ENCODE measurements at places on chromosomes 3 and 15. TPM values are rescaled to one million over a fixed set of nuclear protein-coding genes. Genes with fewer than 3 reads are reported as not detected.

DNA sequence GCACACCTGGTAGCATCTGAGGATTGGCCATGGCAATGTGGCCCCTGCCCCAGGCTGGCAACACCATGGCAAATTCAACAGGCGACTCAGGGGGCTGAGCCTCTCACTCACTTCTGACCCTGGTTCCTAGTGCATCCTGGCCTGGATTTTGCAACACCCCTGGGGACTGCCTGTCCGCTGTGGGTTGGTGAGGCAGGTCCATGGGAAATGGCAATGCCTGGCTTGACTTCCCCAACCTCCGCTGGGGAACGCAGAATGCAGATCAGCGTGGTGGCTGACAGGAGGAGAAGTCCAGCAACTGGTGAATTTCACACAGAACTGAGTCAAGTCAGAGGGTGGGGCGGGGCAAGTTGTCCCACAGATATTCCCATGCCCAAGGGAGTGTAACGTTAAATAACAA lies 3.9 kb upstream of the PSTPIP1 start:
- DNase-seq = no peak

DNA sequence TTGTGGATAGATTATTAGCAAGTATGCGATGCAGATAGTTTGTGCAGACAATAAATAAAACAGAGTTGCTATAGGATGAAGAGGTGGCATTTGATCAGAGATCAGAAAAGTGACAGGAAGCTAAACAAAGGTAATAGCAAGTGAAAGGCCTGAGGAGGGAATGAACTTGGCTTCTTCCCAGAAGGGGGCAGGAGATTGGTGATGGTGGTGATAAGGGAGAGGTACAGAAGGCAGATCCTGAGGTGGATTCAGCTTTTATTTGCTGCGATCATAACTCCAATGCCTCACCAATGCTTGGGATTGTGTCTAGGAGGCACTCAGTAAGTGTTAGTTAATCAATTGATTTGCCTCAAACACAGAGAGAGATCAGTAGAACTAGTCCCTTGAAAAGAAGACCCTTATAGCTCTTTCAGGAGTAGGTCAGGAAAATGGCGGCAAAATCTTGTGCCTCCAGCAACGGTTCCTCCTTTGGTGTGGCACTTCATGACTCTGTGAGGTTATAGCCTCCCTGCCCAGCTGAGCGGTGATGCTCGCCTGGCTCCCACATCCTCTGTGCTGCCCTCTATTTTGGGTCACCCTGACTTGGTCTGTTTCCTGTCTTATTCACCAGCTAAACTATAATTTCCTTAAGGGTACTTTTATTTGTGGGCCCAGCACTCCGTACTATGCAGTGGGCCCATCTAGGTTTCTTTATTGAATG lies 37.5 kb downstream of the TGFBR2 start:
- DNase-seq = no peak

GRCh38 chr3:175200391-175201095 lies 341.4 kb downstream of the NAALADL2 start:
- peak; percentile 13 for DNase-seq

USF3 gene
- 6.6 TPM for total RNA-seq

DNA sequence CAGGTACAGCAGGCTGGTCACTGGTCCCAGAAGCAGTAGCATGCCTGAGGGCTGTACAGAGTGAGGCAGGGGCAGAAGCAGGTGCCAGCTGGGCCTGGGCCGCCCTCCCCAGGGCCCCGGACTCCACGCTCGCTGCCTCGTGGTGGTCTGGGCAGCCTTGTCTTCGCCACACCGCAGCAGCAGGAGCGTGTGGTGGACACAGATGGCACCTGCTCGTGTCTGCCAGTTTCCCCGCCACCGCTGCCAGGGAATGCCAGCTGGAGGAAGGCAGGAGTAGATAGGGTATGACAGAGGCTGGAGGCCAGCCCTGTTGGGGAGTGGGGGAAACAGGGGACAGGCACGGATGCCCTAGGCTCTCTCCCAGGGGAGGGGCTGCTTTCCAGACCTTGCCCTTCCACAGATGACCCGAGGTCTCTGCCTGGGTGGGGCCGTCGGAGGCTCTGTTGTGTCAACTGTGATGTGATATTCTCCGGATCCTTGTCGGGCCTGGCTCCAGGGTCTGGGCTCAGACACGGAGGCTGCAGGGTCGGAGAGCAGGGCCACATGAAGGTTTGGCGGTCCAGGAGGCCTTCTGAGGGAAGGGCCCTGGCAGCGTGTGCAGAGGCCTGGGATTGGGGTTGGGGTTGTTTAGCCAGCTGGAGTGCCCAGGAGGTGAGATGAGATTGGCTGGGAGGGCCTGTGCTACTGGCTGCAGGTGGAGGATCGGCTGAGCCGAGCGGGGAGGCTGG lies 33.6 kb downstream of the GOLGA6L10 start:
- no peak for DNase-seq

LCTL gene
- 1.8 TPM for total RNA-seq

- no peak for DNase-seq
These were observed 922.2 kb downstream of the TBL1XR1 start for GRCh38 chr3:176275113-176275512.

ADPRH gene
- total RNA-seq = 0.21 TPM

- no peak for DNase-seq
These were observed 22.9 kb downstream of the B3GNT5 start for GRCh38 chr3:183275937-183276336.

- no peak for DNase-seq
These were observed 35.6 kb upstream of the MUC13 start for GRCh38 chr3:124969963-124970722.

GPR62 gene
- not detected for total RNA-seq

STAB1 gene
- 0.12 TPM for total RNA-seq

DNA sequence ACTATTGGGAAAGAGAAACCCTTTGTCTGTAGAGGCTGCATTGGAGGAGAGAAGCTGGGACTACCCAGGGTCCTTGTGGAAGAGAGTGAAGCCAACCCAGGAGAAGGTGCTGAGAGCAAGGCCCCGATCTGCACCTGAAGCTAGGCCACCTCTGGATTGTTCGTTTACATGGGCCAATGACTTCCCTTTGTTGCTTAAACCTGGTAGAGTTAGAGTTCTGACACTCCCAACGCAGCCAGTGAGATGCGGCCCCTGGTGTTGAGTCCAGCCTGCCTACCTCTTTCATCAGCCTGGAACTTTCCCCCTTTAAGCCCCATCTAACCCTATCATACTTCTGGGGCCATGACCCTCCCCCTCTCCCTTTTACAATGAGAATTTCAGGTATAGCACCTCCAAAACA lies 30.8 kb downstream of the CCDC13 start:
- no peak for DNase-seq

UNC13C gene
- not detected for total RNA-seq

FBXW12 gene
- total RNA-seq = not detected

REC114 gene
- not detected for total RNA-seq

- DNase-seq = no peak
These were observed 11.7 kb downstream of the SPTBN5 start for GRCh38 chr15:41881920-41882688.

- peak; percentile 49 for DNase-seq
These were observed 172.2 kb downstream of the SSR3 start for GRCh38 chr3:156382458-156383346.

DNA sequence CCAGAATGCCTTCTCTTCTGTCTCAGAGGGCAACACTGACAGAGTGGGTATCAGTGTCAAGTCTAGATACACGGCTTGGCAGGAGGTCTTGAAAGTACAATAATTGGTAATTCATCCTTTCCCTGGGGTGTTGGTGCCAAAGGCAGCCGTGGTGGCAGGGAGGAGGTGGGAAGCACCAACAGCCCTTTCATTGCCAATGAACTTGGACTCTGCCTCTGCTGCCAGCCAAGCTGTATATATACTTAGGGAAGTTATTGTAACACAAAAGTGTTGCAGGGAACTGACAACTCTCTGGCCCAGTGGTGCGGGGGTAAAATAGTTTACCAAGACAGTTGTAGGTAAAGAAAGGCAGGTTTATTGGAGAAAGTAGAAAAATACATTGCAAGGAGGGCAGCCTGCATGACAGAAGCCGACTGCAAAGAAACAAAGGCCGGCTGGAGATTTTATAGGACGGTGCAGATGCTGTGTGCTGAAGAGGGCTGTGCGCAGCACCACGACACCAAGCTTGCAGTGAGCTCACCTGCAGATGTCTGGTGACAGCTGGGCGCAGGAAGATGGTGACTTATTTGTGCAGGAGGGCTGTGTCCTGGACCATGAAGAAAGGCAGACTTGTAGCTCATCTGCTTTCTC lies 4.0 kb upstream of the FAM3D start:
- no peak for DNase-seq

LDHAL6B gene
- not detected for total RNA-seq

- peak; percentile 77 for DNase-seq
These were observed at the start of gene LRRC15 for GRCh38 chr3:194369522-194370279. LRRC15 (minus strand) TSS chr3:194369743; CDS start chr3:194361043, 8,700 bp downstream.

- no peak for DNase-seq
These were observed 312.2 kb downstream of the RYR3 start for GRCh38 chr15:33623010-33623409.

GRCh38 chr3:4472312-4472711 lies 5.2 kb upstream of the SUMF1 start:
- no peak for DNase-seq

DNA sequence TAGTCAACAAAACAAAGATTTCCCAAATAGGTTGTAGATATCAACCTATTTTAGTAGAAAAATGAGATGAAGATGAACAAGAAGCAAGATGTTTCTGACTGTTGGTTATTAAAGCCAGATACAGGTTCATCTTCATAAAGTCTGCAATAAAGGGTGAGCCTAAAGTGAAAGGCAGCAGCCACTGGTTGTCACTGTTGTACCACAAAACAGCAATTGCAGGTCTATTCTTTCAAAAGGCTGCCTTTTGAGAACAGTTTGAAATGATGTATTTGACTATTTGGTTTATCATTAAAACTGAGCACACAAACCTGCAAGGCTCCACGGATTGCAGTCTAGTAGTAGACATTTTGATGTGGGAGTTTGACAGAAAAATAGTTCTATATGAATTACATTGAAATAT lies 543.4 kb downstream of the GBE1 start:
- DNase-seq = no peak

GRCh38 chr15:66771351-66771650 lies 69.3 kb downstream of the SMAD6 start:
- DNase-seq = no peak

DNA sequence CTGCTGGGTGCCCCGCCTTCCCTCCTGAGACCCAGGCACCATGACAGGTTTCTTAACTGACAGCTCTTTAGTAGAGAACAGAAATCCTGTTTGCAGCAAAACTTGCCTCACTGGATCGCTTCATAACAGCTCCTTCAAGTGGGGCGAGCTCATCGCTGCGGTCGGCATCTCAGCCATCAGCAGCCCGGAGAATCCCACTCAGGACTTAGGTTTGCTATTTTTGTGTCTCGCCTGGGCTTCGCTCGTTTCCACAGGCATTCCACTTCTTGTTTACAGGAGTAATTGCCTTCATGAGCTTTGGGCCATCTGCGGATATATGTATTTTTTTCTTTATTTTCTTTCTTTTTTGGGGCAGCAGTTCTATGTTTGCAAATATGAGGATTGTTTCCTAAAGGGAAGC lies 15.7 kb downstream of the KLF13 start:
- DNase-seq = no peak

TRIM71 gene
- 0.05 TPM for total RNA-seq
